ENCODE measurements at places on chromosomes 6 and 20.

DNA sequence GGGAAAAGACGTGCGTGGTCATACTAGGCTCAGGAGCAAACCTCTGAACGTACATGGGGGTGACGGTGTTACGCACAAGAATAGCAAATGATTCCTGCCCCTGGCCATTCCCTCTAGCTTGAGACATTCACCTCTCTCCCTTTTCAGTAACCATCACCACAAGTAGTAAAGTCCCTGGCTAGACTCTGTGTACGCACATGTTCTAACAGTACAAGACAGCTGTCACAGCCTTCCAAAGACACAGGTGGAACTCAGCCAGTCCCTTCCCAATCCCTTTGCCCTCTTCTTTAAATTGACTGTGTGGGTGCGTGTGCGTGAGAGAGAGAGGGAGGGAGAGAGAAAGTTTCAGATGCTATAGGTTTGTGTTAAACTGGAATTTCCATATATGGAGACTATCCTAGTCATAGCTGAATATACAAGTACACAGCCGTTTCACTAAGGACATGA, 67.3 kb downstream of the LY86 start:
- no peak for DNase-seq

DNA sequence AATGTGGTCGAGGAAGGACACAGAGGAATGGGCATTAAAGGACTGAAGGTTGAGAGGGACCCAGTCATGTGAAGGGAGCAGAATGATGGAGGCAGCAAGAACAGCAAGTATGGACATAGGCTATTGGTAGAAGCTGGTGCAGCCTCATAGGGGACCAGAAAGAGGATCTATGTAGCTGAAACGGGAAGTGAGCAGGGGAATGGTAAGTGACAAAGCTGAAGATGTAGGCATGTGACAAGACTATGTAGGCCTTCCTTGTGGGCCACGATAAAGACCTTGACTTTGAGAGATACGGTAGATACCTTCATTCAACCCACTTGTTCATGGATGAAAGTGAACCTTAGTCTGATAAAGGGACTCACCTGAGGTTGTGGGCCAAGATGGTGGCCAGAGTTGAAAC, 3.5 kb downstream of the CTNNBL1 start:
- no peak for DNase-seq

- no peak for DNase-seq
Measured at GRCh38 chr20:50711113-50711825, 19.9 kb upstream of the RIPOR3 start.

GRCh38 chr6:41336824-41337223, 1.4 kb downstream of the NCR2 start:
- DNase-seq: no peak

DNA sequence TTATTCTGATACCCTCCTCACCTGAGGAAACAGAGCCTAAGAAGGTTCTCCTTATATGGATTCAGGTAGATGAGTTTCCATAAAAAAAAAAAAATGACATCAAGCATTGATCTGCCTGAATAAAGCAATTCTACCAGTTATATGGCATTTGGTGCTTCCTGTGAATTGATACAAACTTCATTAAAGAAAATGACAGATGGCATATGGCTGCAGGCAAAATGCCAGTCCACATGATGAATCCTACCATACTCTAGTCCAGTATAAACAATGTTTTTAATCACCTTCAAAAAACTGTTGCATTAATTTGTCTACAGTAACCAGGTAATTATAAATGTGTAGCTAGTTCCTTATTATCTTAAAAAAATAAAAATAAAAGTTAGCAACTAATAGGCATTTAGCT, 559.2 kb upstream of the FLRT3 start:
- DNase-seq: no peak

GRCh38 chr20:2640899-2641298, 11.5 kb upstream of the NOP56 start:
- DNase-seq: no peak

- no peak for DNase-seq
Measured at GRCh38 chr6:154485815-154486214, 24.7 kb downstream of the CNKSR3 start.

DNA sequence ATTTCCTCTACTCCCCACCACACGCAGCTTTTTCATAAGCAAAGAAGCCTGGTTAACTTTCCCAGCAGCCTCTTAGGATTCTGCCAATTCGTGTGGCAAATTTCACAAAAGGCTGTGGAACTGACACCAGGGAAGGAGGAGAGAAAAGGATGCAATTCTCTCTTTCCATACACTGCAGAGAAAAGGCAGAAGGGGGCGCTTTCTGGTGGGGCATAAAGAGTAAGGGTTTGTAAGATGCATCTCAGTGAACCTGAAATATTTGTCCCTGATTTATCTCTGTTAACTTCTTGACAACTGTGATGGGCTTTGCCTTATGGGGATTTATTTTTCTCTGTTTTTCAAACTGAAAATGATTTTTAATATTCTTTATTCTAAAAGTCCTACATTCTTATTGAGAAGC, 45.5 kb upstream of the GLP1R start:
- no peak for DNase-seq

DNA sequence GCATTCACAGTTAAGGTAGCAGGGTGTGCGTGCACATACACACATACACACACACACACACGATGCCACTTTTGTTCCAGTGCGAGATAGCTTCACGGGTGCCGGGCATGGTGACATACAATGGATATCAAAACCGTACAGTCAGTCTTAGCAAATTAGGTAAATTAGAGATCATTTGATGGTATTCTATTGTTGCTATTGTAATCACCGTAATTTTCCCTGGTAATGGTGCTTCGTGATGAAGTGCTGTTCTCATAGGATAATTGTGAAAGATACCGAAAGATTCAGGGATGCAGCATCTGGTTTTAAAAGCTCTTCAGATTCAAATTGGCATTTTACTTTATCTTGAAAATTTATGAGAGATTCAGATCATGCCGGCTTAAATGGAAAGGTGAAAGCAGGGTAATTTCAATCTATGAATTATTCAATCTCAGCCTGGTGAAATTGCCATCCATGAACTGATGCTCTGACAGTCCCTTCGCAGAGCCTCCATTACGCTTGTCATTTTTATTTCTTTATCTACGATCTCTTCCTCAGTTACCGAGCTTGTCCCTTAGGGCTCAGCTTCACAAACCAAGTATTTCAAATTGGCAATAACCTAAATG, 71.3 kb upstream of the SOX4 start:
- DNase-seq: peak; percentile 74

- no peak for DNase-seq
Measured at GRCh38 chr6:51824940-51825339, 262.5 kb downstream of the PKHD1 start.

GRCh38 chr6:157510323-157511188, 129.6 kb downstream of the ZDHHC14 start:
- no peak for DNase-seq

DNA sequence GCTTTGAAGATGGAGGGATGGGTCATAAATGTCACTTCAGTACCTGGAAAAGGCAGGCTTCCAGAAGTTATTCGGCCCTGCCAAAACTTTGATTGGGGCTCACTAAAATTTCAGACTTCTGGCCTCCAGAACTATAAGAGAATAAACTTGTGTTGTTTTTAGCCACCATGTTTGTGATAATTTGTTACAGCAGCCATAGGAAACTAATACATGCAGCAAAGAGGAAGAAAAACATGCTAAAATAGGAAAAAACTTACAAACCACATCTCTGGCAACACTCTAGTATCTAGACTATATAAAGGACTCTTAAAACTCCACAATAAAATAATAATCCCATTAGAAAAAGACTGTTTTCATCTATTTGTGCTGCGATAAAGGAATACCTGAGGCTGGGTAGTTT, 9.5 kb downstream of the ADAT2 start:
- no peak for DNase-seq
